Stimulated activated naive CD4-positive, alpha-beta T cell treated with Interleukin-2 at 50 U/mL for 16 hours (primary cell): ENCODE measurements at places on chromosomes 5 and 9.

DNA sequence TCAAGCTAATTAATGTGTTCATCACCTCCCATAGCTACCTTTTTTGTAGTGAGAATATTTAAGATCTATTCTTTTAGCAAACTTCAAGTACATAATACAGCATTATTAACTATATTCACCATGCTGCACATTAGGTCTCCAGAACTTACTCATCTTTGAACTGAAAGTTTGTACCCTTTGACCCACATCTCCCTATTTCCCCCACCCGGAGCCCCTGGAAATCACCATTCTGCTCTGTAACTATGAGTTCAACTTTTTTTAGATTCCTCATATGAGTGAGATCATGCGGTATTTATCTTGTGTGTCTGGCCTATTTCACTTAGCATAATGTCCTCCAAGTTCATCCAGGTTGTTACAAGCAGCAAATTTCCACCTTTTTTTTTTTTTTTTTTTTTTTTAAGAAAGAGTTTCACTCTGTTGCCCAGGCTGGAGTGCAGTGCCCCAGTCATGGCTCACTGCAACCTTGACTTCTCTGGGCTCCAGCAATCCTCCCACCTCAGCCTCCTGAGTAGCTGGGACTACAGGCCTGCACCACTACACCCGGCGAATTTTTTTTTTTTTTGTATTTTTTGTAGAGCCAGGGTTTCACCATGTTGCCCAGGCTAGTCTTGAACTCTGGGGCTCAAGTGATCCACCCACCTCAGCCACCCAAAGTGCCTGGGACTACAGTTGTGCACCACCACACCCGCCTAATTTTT is 100.4 kb upstream of the SAP30L start:
- no peak for DNase-seq

DNA sequence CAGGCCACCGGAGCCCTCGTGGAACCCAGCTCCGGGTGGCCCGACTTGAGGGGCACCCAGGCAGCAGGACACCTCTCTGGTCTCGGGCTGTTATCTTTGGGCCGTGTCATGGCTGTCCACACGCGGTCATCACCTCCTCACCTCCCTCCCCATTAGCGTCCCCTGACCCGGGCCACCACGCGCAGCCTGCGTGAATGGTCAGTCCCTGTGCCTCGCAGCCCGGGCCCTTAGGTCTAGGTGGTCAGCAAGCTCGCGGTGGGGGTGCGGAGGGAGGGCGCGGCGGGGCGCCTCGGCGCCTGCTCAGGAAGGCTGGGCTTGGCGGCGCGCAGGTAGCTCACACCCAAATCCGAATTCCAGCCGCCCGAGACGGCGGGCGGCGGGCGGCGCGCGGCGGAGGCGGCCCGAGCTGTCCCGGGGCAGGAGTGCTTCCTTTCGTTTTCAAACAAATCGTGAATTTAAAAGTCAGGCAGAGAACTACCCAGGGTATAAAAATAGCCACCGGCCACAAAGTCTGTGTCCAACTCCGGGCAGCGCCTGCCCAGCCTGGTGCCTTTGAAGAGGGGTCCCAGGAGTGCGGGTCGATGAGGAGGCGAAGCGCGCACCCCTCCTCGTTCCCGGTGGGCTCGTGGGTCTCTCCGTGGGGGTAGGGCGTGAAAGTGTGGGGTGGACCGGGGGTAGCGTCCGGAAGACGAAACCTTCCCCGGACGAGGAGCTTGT is 1.0 kb upstream of the RXRA start:
- no peak for DNase-seq

- no peak for DNase-seq
Measured at GRCh38 chr9:132721661-132722060, 51.4 kb downstream of the GTF3C4 start.

DNA sequence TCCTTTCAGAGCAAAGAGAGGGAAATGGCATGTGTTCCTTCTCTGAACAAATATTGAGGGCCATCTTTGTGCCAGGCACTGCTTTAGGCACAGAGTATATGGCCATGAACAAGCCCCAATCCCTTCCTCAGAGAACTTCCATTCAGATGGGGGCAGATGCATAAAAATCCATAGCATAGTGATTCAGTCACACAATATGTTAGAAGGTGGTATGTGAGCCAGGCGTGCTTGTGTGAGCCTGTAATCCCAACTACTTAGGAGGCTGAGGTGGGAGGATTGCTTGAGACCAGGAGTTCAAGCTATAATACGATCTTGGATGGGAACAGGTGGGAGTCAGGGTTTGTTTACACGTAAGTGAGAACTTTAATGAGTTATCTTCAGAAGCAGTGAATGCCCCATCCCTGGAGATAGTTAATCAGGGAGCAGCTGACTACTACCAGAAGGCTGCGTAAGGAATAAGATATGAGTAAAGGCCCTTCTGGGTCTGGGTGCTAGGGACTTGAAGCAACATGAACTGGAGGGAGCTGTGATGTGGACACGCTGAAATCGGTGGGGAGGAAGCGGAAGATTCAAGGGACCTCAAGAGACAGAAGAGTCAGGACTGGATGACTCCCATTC is 27.1 kb downstream of the NANS start:
- no peak for DNase-seq

DNA sequence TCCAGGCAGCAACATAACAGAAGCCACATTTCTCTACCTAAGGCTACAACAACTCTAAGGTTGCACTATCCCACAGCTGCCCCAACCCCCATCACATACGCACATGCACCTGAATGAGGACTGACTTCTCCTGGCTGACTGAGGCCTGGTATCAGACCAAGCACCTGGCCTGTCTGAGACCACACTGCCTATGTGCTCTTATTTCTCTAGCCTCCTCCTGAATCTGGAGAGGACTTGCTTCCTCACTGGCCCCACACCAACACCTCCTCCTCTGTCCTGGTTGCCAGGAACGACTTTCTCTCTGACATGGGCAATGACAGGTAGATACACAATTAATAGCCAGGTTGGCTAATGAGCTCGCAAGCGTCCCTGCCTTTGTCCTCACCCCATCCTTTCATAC is 14.9 kb upstream of the VDAC1 start:
- DNase-seq = no peak

GRCh38 chr5:107878661-107879060 is 207.9 kb upstream of the EFNA5 start:
- DNase-seq = no peak

- no peak for DNase-seq
Measured at GRCh38 chr9:120252248-120252647, 327.7 kb downstream of the CDK5RAP2 start.

- no peak for DNase-seq
Measured at GRCh38 chr5:34944460-34945047, 15.2 kb downstream of the DNAJC21 start.

DNA sequence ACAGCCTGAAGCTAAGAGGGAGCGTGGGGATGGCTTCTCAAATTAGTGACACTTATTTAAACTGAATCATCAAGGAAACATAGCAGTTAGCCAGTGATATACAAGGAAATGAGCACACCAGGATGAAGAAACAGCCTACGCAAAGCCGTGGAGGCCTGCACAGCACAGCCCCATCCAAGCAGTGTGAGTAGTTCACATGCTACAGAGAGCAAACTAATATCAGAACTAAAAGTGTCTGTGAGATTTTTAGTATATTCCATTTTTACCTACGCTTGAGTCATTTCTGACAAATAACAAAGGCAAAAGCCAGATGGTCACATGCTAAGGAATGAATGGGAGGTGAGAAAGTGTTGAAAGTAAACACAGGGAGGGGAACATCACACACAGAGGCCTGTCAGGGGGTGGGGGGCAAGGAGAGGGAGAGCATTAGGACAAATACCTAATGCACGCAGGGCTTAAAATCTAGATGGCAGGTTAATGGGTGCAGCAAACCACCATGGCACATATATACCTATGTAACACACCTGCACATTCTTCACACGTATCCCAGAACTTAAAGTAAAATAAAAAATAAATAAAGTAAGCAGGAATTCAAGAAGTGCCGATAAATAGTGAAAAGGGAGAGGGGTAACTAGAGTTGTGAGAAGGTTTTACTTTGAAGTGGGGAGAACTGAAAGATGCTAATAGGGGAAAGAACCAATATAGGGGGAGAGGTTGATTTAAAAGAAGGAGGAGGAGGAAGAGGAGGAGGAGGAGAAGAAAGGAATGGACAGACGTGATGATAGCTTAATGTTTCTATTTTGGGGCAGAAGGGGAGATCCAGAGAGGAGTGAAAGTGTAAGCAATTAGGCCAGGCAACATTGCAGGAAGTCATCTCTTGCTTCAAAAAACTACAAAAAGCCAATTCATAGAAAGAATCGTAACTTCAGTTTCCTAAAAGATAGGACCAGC is 100.9 kb upstream of the PTGER4 start:
- peak; percentile 45 for DNase-seq

DNA sequence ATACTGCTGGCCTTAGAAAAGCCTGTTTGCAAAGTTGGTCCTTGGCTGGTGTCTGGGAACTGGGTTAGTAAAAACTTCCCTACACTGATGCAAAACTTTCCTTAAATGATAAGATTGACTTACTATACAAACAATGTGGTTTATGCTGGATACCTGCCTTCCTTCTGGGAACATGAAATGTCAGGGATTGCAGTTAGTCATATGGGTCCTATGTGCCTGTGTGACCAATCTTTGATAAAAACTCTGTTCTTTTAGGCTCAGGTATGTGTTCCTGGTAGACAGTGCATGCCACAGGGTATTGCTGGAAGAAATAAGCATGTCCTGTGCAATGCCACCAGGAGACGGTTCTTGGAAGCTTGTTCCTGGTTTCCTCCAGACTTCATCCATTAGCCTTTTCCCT is 173.3 kb downstream of the RMI1 start:
- DNase-seq = no peak

- no peak for DNase-seq
Measured at GRCh38 chr9:108618906-108619550, 236.8 kb downstream of the ACTL7B start.

- no peak for DNase-seq
Measured at GRCh38 chr5:150214289-150214688, 24.4 kb downstream of the SLC6A7 start.

DNA sequence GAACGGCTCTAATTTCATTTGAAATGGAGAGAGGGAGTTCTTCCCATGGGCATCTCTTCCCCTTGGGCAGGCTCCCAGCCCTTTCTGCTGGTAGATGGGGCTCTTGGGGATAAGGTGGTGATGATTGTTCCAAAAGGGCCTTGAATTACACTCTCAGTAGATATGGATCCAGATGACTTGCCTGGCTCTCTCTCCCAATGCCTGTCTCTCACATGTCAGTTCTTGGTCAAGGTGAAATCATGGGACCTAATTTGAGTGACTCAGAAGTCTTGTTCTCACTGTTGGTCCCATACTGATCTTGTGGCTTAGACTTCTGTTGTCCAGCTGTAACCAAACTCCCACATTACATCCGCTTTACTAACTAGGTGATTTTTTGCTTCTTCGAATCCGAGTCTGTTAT is 317.0 kb upstream of the RFX3 start:
- no peak for DNase-seq

- no peak for DNase-seq
Measured at GRCh38 chr9:120065151-120065550, 514.8 kb downstream of the CDK5RAP2 start.

DNA sequence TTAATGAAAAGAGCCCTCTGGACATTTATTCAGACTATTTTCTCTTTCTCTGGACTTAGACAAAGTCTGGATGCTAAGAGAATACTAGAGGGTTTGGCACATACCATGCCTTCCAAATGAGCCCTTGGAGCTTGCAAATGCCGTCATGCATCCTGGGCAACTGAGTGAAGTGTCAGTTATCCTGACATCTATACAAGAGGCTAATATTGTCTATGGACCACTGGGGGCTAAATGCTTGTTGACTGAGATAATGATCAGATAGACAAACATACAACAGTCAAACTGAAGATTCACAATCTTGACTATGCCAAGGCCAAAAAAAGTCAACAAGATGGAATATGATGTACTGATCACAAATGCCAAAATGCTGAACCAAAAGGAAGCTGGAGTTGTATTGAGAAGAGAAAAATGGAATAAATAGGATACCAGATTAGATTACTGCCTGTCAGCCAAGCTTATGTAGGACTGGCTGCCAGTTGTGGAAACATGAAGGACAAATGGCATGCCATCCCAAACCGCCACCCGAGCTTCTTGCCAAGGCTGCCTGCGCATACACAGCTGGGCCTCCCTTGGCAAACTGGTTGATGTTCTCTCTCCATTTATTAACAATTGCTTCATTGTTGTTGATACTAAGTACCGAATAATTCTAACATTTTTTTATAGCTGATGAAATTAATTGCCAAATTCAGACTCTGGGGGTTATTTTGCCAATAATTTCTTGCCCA is 240.1 kb upstream of the GRAMD2B start:
- DNase-seq = no peak

DNA sequence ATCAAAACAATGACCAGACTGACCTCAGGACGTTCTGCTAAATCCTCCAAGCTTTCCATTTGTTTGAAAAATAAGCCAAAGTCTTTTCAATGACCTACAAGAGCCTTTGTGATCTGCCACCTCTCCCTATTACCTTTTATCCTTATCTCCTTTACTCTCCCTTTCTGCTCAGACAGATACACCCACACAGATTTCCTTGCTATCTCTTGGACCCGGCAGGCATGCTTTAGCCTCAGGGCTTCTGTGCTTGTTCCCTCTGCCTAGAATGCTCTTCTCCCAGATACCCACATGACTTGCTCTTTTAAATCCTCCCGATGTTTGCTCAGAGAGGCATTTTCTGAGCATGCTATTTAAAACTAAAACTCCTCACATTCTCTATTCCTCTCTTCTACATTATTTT is 8.9 kb upstream of the ELOVL7 start:
- no peak for DNase-seq

GRCh38 chr9:78017190-78017693 is 14.4 kb downstream of the GNAQ start:
- DNase-seq = no peak

GRCh38 chr5:157603333-157604190 is 28.0 kb upstream of the ADAM19 start:
- peak; percentile 70 for DNase-seq

DNA sequence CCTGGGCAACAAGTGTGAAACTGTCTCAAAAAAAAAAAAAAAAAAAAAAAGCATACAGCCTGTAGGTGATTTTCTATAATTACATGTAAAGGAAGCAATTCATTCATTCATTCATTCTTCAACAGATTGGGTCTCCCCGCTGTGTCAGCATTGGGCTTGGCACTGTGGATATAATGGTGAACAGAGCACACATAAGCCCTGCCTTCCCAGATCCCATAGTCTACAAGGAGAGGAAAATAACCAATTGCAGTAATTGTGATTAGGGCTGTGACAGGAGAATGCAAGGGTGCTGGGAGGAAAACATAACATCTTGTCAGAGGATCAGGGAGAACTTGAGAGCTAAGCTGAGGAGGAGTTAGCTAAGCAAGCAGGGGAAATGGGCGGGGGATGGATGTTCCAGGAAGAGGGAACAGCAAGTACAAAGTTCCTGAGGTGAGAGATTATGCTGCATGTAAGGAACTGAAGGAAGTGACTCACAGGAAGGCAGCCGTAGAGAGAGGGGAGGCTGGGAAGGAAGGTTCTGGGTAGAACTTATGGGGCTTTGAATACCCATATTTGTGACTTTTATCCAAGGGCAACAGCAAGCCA is 24.0 kb upstream of the KLF9 start:
- no peak for DNase-seq

GRCh38 chr9:74503666-74504065 is 6.5 kb downstream of the RORB start:
- DNase-seq = no peak

GRCh38 chr5:72452515-72453245 is 54.5 kb downstream of the ZNF366 start:
- DNase-seq = no peak

- DNase-seq = no peak
Measured at GRCh38 chr5:111704452-111705085, 52.4 kb downstream of the NREP start.

- DNase-seq = no peak
Measured at GRCh38 chr5:176955895-176956294, 50.7 kb downstream of the UIMC1 start.

GRCh38 chr5:111774525-111774924 is 17.5 kb upstream of the NREP start:
- DNase-seq = no peak

GRCh38 chr9:111615928-111616327 is 15.2 kb upstream of the DNAJC25 start:
- DNase-seq = no peak
